ENCODE measurements at places on chromosomes 7 and 10.

GRCh38 chr10:59098387-59098786 lies 78.1 kb upstream of the PHYHIPL start:
- DNase-seq: peak; percentile 89

DNA sequence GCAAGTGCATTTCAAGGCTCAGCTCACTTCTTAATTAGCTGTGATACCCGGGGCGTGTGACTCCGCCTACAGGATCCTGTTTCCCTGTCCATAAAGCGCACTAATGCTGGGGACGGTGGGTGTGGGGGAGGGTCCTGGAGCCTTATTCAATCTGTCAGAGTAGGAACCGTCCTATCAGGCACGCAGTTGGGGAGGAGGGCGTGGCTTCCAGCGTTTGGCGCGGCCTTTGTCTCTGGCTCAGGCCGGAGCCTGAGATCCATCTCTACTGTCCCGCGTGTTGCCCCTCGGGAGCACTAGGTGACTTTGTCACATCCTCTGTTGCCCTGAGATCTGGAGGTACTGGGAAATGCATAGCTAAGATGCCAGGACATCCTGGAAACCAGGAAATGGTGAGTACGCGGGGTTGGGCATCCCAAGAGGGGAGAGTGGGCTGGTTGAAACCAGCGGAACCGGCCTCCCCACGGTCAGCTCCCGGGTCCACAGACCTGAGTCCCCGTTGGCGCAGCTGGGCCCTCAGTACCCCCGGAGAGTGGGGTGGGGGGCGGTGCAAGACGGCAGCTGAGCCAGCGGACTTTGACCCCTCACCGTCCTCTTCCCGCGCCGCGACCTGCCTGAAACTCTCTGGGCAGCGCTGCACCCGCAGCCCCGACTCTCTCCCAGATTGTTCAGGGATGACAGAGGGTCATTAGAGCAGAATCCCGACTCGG lies 104.4 kb upstream of the ZNF92 start:
- DNase-seq: peak; percentile 76

GRCh38 chr7:148711191-148712102 lies 12.7 kb downstream of the CUL1 start:
- DNase-seq: no peak

- no peak for DNase-seq
These were observed 61.1 kb downstream of the SGCE start for GRCh38 chr7:94594882-94595281.

Data from fibroblast of upper back skin (primary cell).